SJCRH30 (cell line): ENCODE measurements at places on chromosomes 7 and 10. TPM values are rescaled to one million over a fixed set of nuclear protein-coding genes. Genes with fewer than 3 reads are reported as not detected.

DNA sequence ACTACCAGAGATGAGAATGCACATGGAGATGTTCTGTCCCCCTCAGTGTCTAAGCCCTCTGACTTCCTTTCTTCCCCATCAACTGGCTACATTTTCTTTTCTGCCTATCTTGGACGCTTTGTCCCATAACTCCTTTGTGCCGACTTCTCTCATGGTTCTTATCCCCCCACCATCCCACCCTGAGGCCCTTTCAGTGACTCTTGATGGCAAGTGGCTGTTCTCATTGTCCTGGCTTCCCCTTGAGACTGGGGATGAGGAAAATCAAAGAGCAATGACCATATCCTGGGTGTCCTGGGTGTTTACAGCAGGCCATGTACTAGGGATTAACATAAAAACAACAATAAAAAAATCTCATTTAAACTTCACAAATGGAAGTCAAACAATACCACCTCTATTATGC, 18.8 kb upstream of the GGCT start:
- no peak for DNase-seq

GRCh38 chr7:18667466-18667865, 171.9 kb downstream of the HDAC9 start:
- DNase-seq, result peak; percentile 12

GRCh38 chr10:6877722-6878392, 297.8 kb upstream of the PRKCQ start:
- no peak for DNase-seq

DNA sequence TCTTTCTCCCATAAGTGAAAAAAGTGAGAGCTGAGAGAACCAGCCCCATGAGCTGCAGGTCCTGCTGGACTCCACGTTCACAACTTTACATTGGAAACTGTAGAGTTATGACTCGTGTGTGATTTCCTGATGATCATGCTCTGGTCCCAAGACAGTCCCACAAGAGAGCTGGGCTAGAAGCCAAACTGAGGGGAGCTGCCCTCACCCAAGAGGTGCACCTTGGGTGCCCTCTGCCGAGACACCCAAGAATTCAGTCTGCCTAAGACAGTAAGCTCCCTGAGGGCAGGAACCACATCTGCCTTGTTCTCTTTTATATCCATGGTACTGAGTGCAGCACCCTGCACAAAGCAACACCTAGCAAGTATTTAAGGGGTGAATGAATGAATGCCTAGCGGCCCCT, 112.8 kb upstream of the SFMBT2 start:
- DNase-seq, result no peak

DNA sequence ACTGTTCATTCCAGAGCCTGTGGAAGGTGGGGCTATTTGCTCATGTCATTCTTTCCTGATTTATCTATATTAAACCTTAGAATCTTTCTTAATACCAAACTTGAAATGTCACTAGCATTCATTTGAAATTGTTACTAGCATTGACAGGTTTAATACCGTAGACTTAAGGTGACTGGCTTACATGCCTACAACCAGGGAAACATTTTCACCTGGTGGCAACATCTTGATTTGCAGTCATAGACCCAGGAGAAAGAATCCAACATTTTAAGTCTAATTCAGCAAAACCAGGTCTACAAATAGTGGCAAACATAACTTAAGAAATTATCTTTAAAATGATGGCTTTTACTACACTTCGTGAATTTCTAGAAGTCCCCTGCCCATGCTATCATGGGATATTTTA, 353.7 kb downstream of the HTR7 start:
- no peak for DNase-seq

- DNase-seq, result no peak
Measured at GRCh38 chr7:114806590-114807162, 115.2 kb upstream of the MDFIC start.

- peak; percentile 89 for DNase-seq
Measured at GRCh38 chr7:24971333-24972165, 8.4 kb downstream of the OSBPL3 start.

Gene PDAP1
- total RNA-seq, result 72.8 and 76.8 TPM in 2 replicates

Gene PHYH
- total RNA-seq, result 12.8 and 14.1 TPM in 2 replicates

Gene MLXIPL
- total RNA-seq, result 0.10 TPM in 1 of 2 replicates, not detected in the other

Gene BPGM
- total RNA-seq, result 18.8 and 20.6 TPM in 2 replicates

Gene ARMS2
- total RNA-seq, result not detected in 2 replicates
